Mesothelial cell of epicardium (in vitro differentiated cells): ENCODE measurements at places on chromosomes 6 and 20. TPM values are rescaled to one million over a fixed set of nuclear protein-coding genes. Genes with fewer than 3 reads are reported as not detected.

ME1 gene
- 9.0 to 9.6 TPM (median 9.4 TPM) in 3 replicates for total RNA-seq

LINC00237 gene
- total RNA-seq = not detected in 3 replicates

PIM1 gene
- total RNA-seq = 26.2 to 30.3 TPM (median 28.6 TPM) in 3 replicates

DNA sequence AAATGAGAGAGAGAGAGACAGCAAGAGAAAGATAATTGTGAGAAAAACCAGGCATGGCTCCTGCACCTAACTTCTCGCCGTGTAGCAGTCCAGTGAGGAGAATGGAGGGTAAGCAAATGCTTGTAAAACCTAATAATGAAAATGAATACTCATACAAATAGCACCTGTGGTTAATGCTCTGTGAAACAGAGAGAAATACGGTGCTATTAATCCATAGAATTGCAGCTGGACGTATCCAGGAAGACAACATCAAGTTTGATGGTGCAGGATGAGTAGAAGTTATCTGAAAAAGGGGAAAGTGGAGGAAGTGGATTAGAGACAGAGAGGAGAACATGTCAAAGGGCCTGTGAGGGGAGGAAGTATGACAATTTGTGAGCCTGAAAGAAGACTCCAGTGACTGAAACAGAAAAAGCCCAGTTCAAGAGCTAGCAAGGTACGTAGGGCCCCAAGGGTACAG lies 89.4 kb upstream of the PAK5 start:
- no peak for DNase-seq

GRCh38 chr20:9616833-9617461 lies 102.6 kb downstream of the LAMP5 start:
- peak; percentile 40 for DNase-seq
